ENCODE measurements at places on chromosomes 13 and 19. TPM values are rescaled to one million over a fixed set of nuclear protein-coding genes. Genes with fewer than 3 reads are reported as not detected.

CBARP gene
- 13.0 TPM for total RNA-seq

GRCh38 chr13:92224825-92225224 lies 826.4 kb downstream of the GPC5 start:
- no peak for DNase-seq
- H3K4me1 ChIP-seq = peaks cover 16% of the 10 kb centered on the region
- H3K27ac ChIP-seq = no peak overlapping the region
- no peaks in the 10 kb centered on the region for H3K27me3 ChIP-seq
- H3K4me3 ChIP-seq = no peak overlapping the region
- no peaks in the 10 kb centered on the region for H3K36me3 ChIP-seq

- no peak overlapping the region for H3K4me3 ChIP-seq
- no peak overlapping the region for H3K27ac ChIP-seq
- DNase-seq = no peak
- peaks cover 3% of the 10 kb centered on the region for H3K27me3 ChIP-seq
- peaks cover 5% of the 10 kb centered on the region for H3K36me3 ChIP-seq
These were observed 107.0 kb upstream of the RFC3 start for GRCh38 chr13:33710924-33711323.

GRCh38 chr19:1040476-1041271 lies 767 bp downstream of the ABCA7 start:
- H3K27me3 ChIP-seq = no peaks in the 10 kb centered on the region
- peak overlapping the region; percentile 82 for H3K4me3 ChIP-seq
- H3K4me1 ChIP-seq = peaks cover 7% of the 10 kb centered on the region
- peak overlapping the region; percentile 95 for H3K27ac ChIP-seq
- peak; percentile 73 for DNase-seq
- H3K36me3 ChIP-seq = peaks cover 14% of the 10 kb centered on the region

GRCh38 chr19:35140962-35141836 lies 1.9 kb upstream of the FXYD7 start:
- H3K27me3 ChIP-seq = peaks cover 58% of the 10 kb centered on the region
- H3K4me1 ChIP-seq = peaks cover 14% of the 10 kb centered on the region
- peak; percentile 70 for DNase-seq
- H3K4me3 ChIP-seq = no peak overlapping the region

DNAAF3 gene
- 18.4 TPM for total RNA-seq

DNA sequence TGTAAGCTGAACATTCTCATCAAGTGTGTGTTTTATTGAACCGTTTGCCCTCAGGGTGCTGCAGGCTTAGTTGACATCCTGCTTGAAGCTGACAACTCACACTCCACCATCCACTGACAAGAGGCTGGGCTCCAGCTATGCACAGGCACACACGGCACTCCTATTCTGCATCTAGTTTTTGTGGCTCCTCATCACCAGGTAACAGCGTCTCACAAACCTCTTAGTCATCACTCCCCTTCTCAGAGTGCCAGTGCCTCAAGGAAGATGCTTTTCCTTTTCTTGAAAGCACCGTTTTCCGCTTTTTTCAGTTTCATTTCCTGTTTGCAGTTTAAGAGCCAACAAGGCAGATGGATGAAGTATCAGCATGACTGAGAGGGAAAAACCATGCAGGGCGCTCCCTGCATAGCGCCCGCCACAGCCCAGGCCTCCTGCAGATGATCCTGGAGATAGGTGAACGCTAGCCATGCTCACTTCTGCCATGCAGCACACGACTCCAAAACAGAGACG lies 491.2 kb downstream of the COG6 start:
- peaks cover 15% of the 10 kb centered on the region for H3K27me3 ChIP-seq
- no peak overlapping the region for H3K4me3 ChIP-seq
- no peak for DNase-seq

DNA sequence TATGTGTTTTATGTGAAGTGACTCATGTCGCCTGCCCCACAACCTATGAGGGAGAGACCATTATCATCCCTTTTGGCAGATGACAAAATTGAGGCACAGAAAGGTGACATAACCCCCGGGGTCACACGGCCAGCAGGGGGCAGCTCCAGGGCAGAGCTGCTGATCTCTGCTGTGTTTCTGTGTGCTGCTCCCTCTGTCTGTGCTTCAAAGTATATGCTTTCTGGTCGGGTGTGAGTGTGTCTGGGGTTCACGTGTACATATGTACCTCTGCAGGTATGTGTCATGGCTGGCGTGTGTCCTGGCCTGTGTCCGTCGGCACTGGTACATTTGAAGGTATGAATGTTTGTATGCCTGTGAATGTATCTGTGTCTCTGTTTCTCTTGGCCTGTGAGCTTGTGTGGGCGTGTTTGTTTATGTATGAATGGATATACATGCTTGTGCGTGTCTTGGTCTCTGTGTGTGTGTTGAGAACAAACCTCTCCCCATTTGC lies 7.1 kb downstream of the LIPE start:
- peaks cover 11% of the 10 kb centered on the region for H3K4me1 ChIP-seq
- no peak overlapping the region for H3K4me3 ChIP-seq
- DNase-seq = no peak

- peaks cover 3% of the 10 kb centered on the region for H3K4me1 ChIP-seq
- H3K4me3 ChIP-seq = no peak overlapping the region
- no peak for DNase-seq
- no peaks in the 10 kb centered on the region for H3K27me3 ChIP-seq
- H3K36me3 ChIP-seq = no peaks in the 10 kb centered on the region
These were observed 24.3 kb upstream of the CEACAM21 start for GRCh38 chr19:41551711-41552110.

- H3K4me3 ChIP-seq = no peak overlapping the region
- no peak for DNase-seq
- H3K27me3 ChIP-seq = no peaks in the 10 kb centered on the region
These were observed 25.5 kb downstream of the FOXO1 start for GRCh38 chr13:40640845-40641458.

DNA sequence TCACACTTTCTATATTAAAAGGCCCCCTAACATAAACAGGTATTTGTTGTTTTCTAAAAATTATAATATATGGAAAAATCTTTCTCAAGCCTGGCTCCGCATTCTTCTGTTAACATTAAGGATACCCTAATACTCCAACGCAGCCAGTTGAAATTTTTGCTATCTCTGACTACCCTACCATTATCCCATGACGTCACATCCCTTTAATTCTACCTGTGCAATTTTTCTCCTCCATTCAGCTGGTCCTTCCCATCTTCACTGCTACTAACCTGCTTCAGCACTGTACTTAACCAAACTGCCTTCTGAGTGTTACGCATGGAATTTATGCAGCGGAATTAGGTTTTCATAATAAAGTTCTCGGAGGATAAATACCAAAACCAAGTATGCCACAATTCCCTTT lies 1.0 kb downstream of the MRPS31 start:
- H3K27me3 ChIP-seq = no peaks in the 10 kb centered on the region
- H3K36me3 ChIP-seq = no peaks in the 10 kb centered on the region
- peak overlapping the region; percentile 99 for H3K27ac ChIP-seq
- DNase-seq = no peak

FSD1 gene
- 22.2 TPM for total RNA-seq

- H3K36me3 ChIP-seq = no peaks in the 10 kb centered on the region
- peaks cover 2% of the 10 kb centered on the region for H3K4me1 ChIP-seq
- H3K4me3 ChIP-seq = no peak overlapping the region
These were observed 1500.4 kb downstream of the EFNB2 start for GRCh38 chr13:105035092-105035491.

- peak overlapping the region; percentile 52 for H3K27ac ChIP-seq
- H3K27me3 ChIP-seq = peaks cover 11% of the 10 kb centered on the region
- H3K36me3 ChIP-seq = no peaks in the 10 kb centered on the region
These were observed 8.2 kb downstream of the MEIS3 start for GRCh38 chr19:47411101-47411500.

- H3K27me3 ChIP-seq = no peaks in the 10 kb centered on the region
- no peaks in the 10 kb centered on the region for H3K36me3 ChIP-seq
- peaks cover 29% of the 10 kb centered on the region for H3K4me1 ChIP-seq
- no peak overlapping the region for H3K4me3 ChIP-seq
These were observed 87.8 kb downstream of the MAB21L1 start for GRCh38 chr13:35388441-35389355.

- H3K27me3 ChIP-seq = peaks cover 16% of the 10 kb centered on the region
- peaks cover 8% of the 10 kb centered on the region for H3K4me1 ChIP-seq
- H3K27ac ChIP-seq = no peak overlapping the region
- no peak overlapping the region for H3K4me3 ChIP-seq
- no peak for DNase-seq
These were observed 48.8 kb upstream of the ARGLU1 start for GRCh38 chr13:106616729-106617128.

Measured in progenitor cell of endocrine pancreas (in vitro differentiated cells).